Breast epithelium (tissue), 4 donors: ENCODE measurements at places on chromosomes 2 and 18.
A peak's percentile ranks its signal among the peaks of the same experiment; 100 is the strongest.

DNA sequence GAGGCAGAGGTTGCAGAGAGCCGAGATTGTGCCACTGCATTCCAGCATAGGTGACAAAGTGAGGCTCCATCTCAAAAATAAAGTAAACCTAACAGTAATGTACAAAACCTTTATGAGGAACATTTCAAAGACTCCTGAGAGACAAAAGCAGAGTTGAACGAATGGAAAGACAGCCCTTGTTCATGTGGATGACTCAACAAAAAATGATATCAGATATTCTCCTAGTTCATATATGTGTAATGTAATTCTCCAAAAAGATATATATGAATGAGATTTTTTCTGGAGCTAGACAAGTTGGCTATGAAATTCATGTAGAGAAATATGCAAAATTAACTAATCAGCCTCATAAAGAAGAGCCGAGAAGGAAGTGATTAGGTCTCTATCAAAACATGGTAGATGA, 61.7 kb downstream of the KIAA1328 start:
- no peak overlapping the region for H3K4me3 ChIP-seq
- no peaks in the 10 kb centered on the region for H3K27me3 ChIP-seq
- DNase-seq = no peak
- no peak overlapping the region for H3K27ac ChIP-seq

- H3K36me3 ChIP-seq = no peaks in the 10 kb centered on the region
- H3K4me1 ChIP-seq = peaks cover 3% of the 10 kb centered on the region
- DNase-seq = no peak
- H3K27me3 ChIP-seq = no peaks in the 10 kb centered on the region
Observed at GRCh38 chr18:48571639-48572384, 33.0 kb downstream of the CTIF start.

- no peak for DNase-seq
- no peaks in the 10 kb centered on the region for H3K27me3 ChIP-seq
- no peak overlapping the region for H3K4me3 ChIP-seq
- H3K27ac ChIP-seq = no peak overlapping the region
- no peaks in the 10 kb centered on the region for H3K4me1 ChIP-seq
Observed at GRCh38 chr18:10604182-10604581, 78.4 kb downstream of the NAPG start.

GRCh38 chr2:66481100-66481549, 46.2 kb downstream of the MEIS1 start:
- no peaks in the 10 kb centered on the region for H3K36me3 ChIP-seq
- H3K27me3 ChIP-seq = no peaks in the 10 kb centered on the region
- H3K27ac ChIP-seq = no peak overlapping the region
- no peak for DNase-seq

DNA sequence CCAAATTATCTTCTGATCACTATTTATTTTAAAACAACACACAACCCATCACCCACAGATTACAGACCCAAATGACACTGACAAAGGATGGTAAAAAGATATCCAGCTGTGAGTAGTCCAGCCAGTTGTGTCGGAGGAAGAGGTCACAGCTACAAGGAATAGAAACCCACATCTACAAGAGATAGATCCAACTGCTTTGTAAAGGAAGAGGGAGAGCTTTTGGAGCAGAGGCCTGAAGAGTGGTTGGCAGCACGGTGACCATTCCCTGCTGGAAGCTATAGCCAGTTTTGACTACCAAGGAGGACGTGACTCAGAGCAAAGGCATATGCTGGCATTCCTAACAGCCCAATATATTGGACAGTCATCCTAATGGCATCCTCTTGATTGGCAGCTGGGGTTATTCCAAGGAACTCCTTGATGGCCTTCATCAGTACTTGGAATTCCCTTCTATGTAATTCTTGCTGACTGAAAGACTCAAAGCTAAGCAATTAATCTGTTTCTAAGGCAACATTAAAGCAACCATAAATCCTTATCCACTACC, 17.1 kb downstream of the SLC8A1 start:
- H3K4me1 ChIP-seq = no peaks in the 10 kb centered on the region
- no peaks in the 10 kb centered on the region for H3K27me3 ChIP-seq
- H3K36me3 ChIP-seq = no peaks in the 10 kb centered on the region

- no peak overlapping the region for H3K27ac ChIP-seq
- no peak overlapping the region for H3K4me3 ChIP-seq
- H3K36me3 ChIP-seq = no peaks in the 10 kb centered on the region
- H3K4me1 ChIP-seq = no peaks in the 10 kb centered on the region
- no peaks in the 10 kb centered on the region for H3K27me3 ChIP-seq
Observed at GRCh38 chr2:231503766-231504165, 26.5 kb downstream of the NMUR1 start.

DNA sequence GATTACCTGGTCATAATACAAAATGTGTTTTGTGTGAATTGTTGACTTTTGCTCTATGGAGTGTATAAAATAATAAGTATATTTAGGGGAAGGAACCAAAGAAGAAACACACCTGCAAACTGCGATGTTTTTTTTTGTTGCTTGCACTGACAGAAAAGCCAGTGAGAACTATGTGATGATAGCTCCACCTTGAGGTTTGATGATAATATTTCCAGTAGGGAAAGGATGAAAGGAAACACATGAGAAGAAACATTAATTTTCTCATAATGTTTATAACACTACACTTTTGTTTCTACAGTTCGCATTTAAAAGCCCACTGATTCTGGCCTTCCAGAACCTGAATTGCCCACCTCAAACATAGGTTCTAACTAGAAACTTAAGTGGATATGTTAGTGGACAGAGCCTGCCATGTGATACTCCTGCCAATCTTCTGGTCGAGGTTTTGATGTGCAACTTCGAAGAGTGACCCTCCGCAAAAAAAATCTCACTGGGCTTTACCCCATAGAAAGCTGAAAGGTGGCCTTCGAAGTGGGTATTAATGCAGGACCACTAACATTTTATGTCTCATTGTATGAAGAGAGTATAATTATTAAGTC, 476.4 kb upstream of the SPHKAP start:
- H3K4me1 ChIP-seq = no peaks in the 10 kb centered on the region
- DNase-seq = no peak
- no peak overlapping the region for H3K4me3 ChIP-seq
- no peaks in the 10 kb centered on the region for H3K27me3 ChIP-seq
- H3K27ac ChIP-seq = no peak overlapping the region

DNA sequence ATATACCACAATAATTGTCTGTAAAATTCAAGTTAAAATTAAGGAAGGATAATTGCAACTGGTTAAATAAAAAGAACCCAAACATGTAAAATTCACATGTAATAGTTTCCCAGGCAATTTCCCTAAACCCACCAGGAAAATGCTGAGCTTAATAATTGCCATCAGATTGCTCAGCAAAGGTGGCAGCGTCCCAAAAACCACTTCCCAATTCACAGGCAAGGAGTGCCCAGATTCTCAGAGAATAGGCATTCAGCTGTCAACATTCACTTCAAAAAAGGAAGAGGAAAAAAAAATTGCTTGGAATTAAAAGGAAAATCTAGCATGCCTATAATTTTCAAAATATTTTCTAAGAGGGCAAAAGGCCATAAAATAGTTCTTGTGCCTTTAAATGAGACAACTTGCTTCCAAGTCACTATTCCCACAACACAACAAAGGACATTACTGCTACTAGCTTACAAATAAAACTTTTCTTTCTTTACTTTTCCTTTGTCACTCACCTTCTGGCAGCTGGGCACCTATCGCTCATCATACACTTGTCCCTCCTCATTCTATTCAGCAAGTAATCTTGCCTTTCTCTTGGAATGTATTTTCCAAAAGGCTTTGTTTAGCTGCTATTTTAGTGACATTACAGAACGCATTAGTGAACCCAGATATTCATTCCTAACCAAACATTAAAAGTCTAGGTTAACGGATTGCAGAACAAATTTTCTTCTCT, 15.2 kb downstream of the SRBD1 start:
- H3K4me1 ChIP-seq = no peaks in the 10 kb centered on the region
- H3K36me3 ChIP-seq = no peaks in the 10 kb centered on the region
- H3K4me3 ChIP-seq = no peak overlapping the region
- no peak for DNase-seq
- no peak overlapping the region for H3K27ac ChIP-seq

GRCh38 chr2:70994009-70994698, 519 bp downstream of the TEX261 start:
- no peaks in the 10 kb centered on the region for H3K36me3 ChIP-seq
- H3K4me1 ChIP-seq = peaks cover 2% of the 10 kb centered on the region
- no peak for DNase-seq
- H3K27me3 ChIP-seq = no peaks in the 10 kb centered on the region
- peak overlapping the region; percentile 100 for H3K4me3 ChIP-seq
- peak overlapping the region; percentile 88 for H3K27ac ChIP-seq

DNA sequence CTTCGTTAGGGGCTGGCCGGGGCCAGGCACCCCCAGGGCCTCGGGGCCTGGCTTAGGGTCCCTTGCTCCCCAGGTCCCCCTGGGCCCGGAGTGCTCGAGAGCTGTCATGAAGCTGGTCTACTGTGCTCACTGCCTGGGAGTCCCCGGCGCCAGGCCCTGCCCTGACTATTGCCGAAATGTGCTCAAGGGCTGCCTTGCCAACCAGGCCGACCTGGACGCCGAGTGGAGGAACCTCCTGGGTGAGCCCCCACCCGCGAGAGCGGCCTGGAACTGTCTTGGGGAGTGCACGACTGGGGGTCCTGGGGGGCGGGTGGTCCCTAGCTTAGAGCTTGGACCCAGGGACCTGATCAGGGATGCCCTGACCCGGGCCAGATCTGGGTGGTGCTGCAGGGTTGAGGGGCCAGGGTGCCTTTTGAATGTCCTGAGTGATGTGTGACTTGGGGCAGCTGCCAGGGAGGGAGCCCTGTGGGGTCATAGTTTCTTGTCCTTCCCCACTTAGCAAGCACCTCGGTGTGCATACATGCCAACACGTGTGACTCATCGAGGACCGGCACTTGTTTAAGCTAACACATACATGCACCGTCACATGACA, 27.9 kb downstream of the GPC1 start:
- DNase-seq = peak; percentile 49
- no peaks in the 10 kb centered on the region for H3K27me3 ChIP-seq
- H3K4me1 ChIP-seq = no peaks in the 10 kb centered on the region
- no peaks in the 10 kb centered on the region for H3K36me3 ChIP-seq

GRCh38 chr2:40488101-40488601, 36.3 kb upstream of the SLC8A1 start:
- H3K27me3 ChIP-seq = no peaks in the 10 kb centered on the region
- no peak for DNase-seq
- no peaks in the 10 kb centered on the region for H3K4me1 ChIP-seq

GRCh38 chr2:26411419-26411818, 9.7 kb downstream of the DRC1 start:
- no peaks in the 10 kb centered on the region for H3K36me3 ChIP-seq
- DNase-seq = no peak
- no peaks in the 10 kb centered on the region for H3K27me3 ChIP-seq
- no peak overlapping the region for H3K4me3 ChIP-seq
- no peaks in the 10 kb centered on the region for H3K4me1 ChIP-seq

DNA sequence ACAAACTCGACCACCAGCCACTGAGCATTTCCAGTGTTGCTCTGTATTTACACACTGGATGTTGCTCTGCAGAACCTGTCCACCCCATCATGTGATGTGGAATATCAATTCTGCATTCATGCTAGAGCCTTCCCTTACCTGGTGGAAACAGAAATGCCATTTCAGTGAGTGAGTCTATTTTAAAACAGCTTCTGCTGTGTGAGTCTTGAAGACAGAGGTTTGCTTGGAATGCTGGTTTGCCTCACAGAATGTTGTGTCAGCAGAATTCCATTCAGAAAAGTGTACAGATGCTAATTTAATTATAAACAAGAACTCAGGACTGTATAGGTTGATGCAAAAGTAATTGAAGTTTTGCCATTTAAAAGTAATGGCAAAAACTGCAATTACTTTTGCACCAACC, 118.3 kb downstream of the MAP3K20 start:
- DNase-seq = no peak
- H3K27ac ChIP-seq = no peak overlapping the region
- H3K4me3 ChIP-seq = no peak overlapping the region
- no peaks in the 10 kb centered on the region for H3K4me1 ChIP-seq

DNA sequence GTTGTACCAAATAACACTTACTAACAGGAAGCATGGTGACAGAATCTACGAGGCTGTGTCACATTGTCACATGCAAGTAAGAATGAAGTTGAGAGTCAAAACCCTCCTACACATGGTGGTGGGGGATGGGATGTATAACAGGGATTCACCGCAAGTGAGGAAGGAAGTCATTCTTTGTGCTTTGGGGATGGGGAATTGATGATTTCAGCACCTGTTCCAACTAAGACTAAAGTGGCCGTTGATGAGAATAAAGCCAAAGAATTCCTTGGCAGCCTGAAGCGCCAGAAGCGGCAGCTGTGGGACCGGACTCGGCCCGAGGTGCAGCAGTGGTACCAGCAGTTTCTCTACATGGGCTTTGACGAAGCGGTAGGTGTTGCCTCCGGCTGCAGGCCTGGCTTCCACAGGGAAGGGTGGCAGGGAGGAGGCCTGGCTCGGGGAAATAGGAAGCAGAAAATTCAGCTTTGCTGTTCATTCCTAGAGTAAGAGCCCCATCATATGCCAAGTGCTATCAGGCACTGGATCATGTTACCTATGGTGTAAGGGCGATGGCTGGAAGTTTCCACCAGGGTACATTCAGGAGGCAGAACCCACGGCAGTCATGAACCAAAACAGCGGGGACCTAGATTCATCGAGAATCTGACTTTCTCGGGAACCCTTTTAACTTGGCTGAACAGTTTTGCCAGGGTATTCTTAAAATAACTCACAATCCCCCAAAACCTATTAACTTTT, 120.3 kb downstream of the UXS1 start:
- no peak overlapping the region for H3K27ac ChIP-seq
- H3K4me1 ChIP-seq = no peaks in the 10 kb centered on the region
- H3K27me3 ChIP-seq = no peaks in the 10 kb centered on the region

GRCh38 chr18:44693030-44693784, 12.5 kb downstream of the SETBP1 start:
- H3K36me3 ChIP-seq = no peaks in the 10 kb centered on the region
- peaks cover 6% of the 10 kb centered on the region for H3K4me1 ChIP-seq
- no peaks in the 10 kb centered on the region for H3K27me3 ChIP-seq
- DNase-seq = no peak
- no peak overlapping the region for H3K4me3 ChIP-seq

DNA sequence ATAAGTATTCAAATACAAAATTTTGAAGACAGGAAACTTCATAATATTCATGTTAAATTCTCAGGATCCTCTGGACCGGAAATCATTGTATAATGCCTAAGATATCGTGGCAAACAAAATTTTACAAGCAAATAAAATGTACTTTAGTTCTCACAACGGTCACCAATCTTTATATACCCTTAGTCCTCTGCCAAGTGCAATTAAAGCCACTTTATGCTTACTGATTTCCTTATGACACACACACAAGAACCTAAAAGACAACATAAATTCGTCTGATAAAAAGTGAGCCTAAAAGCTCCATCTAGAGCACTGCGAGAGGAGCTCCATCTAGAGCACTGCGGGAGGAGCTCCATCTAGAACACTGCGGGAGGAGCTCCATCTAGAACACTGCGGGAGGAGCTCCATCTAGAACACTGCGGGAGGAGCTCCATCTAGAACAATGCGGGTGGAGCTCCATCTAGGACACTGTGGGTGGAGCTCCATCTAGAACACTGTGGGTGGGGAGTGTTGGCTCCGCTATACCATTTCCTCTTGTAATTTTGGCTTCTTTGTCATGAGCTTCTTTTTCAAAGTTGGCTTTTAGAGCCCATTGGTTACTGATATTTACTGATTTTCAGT, 15.9 kb downstream of the ATP8B1 start:
- no peak overlapping the region for H3K4me3 ChIP-seq
- H3K27me3 ChIP-seq = no peaks in the 10 kb centered on the region
- H3K27ac ChIP-seq = peak overlapping the region; percentile 75
- DNase-seq = no peak
